ENCODE measurements at places on chromosomes 2 and 18. TPM values are rescaled to one million over a fixed set of nuclear protein-coding genes. Genes with fewer than 3 reads are reported as not detected.
A peak's percentile ranks its signal among the peaks of the same experiment; 100 is the strongest.

DNA sequence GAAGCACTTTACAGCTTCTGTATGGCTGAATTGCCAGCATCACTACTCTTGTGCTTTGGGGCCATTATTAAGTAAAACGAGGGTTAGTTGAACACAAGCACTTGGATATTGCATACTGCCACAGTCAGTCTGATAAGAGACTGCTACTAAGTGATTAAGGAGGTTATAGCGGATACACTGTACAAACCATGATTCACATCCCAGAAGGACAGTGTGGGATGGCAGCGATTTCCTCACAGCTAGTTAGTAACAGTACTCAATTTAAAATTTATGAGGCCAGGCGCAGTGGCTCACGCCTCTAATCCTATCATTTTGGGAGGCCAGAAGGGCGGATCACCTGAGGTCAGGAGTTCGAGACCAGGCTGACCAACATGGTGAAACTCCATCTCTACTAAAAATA, 2.6 kb upstream of the BMPR2 start:
- no peak for DNase-seq

DNA sequence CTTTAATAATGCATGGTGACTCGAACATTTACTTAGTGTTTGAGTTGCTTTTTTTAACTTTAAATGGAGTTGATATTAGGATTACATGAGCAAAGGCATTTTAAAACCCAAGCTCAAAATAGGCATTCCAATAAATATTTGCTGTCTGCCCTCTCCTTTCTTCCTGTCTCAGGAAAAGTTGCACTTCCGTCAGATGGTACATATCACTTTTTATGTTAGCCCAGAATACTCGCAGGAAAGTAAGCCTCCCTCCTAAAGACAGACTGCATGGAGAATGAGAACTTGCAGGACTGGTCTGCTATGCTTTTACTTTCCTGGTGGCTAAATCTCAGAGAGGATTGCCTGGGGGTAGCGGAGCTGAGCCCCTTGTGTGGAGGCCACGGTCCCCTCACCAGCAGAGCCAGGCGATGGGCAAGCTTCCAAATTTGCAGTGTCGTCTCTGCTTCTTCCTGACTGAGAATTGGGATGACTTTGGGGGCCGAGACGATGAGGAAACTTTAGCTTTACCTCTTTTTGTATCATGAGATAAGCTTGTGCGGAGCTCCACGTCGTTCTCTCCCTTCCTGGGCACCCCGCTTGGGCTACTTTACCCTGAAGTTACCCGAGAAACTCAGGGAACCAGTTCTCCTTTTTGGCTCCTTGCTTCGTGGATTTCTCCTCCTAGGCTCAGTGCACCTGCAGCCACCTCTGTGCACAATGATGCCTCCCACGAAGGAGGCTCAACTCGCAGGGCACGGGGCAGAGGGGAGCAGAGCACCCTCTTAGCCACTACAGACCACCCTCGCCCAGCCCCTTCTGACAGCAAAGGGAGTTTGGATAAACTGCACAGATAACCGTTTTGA, 223.3 kb downstream of the SH3RF3 start:
- DNase-seq, result no peak

DNA sequence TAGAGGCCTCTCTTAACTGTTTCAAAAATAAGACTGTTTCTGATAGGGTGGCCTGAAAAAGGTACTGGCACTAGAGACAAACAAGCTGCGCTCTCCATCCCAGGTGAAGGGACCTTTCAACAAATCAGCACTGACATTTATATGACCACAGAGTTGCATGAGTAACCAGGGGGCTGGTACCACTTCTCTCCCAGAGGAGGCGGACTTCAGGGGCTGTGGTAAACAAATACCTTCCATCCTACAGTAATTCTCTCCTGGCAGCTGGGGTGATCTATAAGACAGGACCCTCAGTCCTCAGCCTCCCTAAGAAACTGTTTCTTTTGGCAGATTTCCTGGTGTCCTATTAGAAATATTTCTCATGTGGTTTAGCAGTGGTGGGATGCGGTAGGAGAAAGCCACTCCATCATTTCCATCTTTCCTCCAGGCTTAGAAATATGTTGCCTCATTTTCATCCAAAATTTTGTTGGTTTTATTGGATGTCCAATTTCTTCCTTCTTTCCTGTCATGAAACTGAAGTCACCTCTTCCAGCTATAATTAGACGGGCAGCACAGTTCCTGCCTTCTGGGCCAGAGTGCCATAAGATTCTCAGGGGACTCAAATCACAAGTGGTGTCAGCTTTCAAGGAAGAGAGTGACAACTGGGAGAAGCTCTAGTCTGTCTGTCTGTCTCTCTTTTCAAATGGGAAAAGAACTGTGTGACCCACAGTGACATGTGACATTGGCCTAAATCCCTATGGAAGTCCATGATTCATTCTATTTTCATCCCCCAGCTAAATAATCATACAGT, 96.4 kb downstream of the CYRIA start:
- no peak for DNase-seq

DNA sequence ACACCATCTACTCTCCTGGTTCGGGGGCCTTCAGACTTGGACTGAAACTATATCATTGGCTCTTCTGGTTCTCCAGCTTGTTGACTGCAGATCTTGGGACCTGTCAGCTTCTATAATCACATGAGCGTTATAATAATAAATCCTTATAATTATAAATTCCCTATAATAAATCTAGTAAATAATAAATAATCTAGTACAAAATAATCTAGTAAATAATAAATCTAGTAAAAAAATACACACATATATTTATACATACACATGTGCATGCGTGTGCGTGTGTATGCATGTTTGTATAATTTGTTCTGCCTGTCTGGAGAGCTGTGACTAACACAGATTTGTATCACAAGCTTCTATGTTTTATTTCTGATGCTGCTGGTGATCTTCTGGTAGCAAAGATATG, 40.8 kb downstream of the KATNAL2 start:
- DNase-seq, result no peak

DNA sequence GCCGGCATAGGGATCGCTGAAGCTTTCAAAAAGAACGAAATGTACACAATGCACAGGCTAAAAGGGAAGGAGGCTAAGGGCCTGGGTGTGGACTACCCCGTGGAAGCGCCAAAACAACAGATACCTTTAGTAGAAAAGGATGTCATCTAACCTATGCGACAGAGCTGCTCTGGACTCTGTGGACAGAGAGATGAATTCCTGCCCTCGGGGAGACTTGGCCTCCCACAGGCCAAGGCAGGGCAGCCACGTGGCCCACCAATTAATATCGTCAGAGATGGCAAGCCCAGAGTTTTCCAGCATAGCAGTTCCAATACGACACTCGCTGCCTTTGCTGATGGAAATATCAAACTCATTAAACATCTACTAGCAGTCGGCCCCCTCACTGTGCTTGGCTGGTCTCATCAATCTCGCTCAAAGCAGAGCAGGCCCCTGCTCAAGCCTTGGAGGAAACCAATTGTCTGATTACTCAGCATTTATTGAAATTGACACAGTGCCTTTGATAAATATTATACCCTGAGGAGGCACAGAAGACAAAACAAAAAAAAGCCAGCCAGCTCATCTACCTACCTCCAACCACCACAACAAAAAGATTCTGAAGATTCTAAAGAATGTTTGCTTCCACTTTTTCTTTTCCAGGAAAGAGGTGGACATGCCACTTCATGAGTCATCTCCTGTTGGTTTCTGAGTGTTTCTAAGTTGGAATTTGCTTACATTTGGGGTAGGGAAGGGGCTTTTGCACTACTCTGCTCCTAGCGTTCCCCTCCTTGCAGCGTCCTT, 79.0 kb upstream of the ACAA2 start:
- DNase-seq, result no peak

DNA sequence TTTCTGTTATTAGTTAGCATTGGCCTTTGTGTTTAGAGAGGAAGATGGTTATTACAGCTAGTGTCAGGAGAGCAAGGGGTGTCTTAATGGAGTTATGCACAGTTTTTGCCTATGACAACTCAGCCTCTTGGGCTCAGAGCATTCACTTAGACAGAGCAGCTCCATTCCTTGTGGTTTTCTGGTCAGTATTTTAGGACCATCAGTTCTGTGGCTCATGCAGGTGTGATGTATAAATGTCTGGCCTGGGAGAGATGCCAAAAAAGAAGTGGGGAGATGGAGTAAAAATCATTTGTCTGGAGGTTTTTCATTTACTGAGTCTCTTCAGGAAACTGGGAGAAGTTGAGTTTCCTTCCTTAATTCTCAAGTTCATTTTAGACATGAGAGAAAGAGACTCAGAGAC, 79.7 kb downstream of the PRKCE start:
- no peak for DNase-seq

GRCh38 chr18:8799001-8799400, 93.6 kb downstream of the MTCL1 start:
- no peak for DNase-seq

DNA sequence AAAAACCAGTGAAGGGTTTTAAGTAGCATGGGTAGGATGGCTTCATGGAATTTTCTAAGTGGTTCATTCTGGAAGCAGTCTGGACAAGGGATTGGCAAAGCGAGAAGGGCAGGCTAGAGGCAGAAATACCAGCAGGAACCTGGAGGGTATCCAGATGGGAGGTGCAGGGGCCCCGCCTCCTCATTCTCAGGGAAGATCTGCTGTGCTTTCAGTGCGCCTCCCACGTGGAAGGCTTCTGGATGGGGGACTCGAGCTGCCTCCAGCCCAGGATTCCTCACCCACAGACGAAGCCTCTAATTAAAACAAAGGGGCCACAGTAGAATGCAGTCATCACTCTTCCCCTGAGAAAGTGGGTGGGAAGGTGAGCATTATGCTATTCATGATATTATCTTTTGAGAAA, 79.8 kb downstream of the VSNL1 start:
- DNase-seq, result no peak

GRCh38 chr18:70195852-70196434, 9.5 kb downstream of the RTTN start:
- no peak for DNase-seq

- DNase-seq, result no peak
These were observed 188.6 kb upstream of the CDH19 start for GRCh38 chr18:66792466-66792865.

GRCh38 chr18:80157708-80158343, 48.8 kb downstream of the ADNP2 start:
- DNase-seq, result peak; percentile 85

DNA sequence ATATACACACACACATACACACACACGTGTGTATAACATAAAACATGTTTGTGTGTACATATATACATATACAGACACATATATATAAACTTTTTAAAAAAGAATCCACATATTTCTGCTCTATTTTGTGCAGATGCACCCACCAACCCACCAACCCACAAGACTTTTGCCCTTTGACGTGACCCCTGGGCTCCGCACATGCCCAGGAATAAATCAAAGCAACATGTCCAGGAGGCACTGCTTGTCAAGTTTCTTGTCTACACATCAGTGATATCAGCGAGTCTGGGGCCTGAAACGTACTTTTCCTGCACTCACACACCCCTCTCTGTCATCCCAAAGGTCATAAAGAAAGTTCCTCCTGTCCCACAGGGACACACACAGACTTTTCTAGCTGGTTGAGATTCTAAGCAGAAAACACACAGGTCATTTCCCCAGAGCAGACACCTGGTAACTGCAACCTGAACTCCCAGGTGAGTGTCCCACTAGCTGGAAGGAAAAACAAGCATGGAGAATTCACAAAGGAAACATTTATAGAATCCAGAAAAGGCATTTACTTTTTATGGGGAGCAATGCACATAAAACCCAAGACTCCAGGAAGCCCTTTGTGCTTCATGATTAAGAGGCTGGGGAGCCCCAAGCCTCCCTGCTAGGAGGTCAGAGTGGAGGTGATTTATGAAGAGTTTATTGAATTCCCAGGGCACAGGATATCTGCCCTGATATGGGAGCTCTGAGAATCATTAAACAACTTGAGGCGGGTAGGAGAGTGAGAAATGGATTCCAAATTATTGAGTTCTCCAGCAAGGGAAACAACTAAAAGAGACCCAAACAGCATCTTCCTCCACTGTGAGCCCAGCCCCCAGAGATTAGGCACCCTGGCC, 211.6 kb downstream of the MGAT5 start:
- DNase-seq, result no peak

DNA sequence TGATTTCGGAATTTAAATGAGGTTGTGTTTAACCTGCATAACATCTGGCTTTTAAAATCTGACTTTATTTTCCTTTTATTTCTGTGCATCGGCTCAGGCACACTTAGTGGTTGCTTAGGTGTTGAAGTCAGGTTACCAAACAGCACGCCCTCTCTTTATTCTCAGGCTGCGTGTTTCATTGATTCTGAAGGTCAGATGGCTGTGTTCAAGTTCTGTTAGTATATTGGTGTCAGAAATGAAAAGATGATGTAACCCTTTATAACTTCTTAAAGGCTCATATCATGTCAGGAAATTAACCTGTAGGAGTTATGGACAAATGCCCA, 246.5 kb downstream of the LDLRAD4 start:
- no peak for DNase-seq

DNA sequence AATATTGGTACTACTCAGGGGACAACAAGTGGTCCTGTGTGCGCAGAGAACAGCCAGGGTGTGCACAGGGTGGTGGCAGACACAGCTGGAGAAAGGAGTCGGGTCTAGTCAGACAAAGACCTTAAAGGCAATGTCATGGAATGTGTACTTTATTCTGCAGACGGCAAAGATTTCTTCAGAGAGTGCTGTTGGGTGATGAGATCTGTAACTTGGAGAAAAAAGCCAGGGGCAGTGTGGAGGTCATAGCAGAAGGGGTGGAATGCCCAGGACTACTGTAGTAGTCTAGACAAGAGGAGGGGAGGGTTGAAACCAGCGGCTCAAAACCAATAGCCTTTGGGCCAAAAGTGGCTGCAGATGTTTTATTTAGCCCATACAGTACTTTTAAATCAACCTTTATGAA, 121.3 kb upstream of the ZFP36L2 start:
- DNase-seq, result no peak

DNA sequence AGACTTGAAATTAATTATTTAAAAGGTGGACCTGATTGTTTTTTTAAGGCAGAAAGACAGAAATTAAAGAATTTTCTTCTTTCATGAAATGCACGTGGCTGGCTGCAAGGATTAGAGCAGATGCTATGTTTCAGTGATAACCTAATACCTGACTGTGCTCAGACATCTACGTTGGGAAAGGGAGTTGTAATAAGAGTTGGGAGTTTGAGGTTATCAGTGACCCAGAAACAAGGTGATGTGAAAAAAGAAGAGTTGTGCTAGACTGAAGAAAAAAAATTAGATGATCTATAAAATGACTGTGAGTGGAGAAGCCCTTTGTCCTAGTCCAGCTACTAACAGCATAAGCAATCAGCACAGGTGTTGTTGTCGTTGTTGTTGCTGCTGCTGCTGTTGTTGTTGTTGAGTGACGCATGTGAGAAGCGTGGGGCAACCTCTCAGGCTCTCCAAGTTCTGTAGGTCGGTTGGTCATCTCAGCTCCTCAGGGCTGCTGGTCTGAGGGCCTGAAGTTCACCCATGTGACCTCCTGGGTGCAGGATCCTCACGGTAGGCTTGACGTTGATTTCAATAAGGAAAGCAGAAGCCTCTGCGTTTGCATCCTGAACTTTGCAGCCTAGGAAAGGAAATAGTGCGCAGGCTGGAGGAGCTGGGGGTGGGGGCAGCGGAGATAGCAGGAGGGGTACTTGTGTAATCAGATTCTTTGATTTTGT, 7.6 kb downstream of the POU3F3 start:
- DNase-seq, result no peak

The QPCT gene
- 1.1 TPM for total RNA-seq

The LOXHD1 gene
- total RNA-seq, result 0.30 TPM

The MDH1B gene
- 1.7 TPM for total RNA-seq

The CMPK2 gene
- 4.2 TPM for total RNA-seq

The EGR4 gene
- not detected for total RNA-seq

Data from ovary (tissue), 10 donors.